Stimulated activated CD8-positive, alpha-beta memory T cell treated with anti-CD3 and anti-CD28 coated beads, Interleukin-7, amount 100 ng/mL, for 1 hour (primary cell): ENCODE measurements at places on chromosomes 12 and 14.

DNA sequence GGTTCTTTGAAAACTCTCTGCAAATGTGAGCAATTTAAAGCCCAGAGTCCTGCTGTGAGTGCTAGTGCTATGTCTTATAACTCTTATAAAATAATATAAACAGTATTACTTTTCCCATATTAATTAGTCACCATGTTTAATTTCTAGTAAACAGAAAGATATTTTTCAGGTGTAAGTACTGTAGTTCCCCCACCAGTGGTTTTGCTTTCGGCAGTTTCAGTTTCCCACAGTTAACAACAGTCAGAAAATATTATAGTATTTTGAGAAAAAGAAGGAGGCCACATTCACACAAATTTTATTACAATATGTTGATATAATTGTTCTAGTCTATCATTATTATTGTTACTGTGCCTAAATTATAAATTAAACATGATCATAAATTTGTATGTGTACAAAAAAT is 800.5 kb downstream of the LRFN5 start:
- DNase-seq = no peak

GRCh38 chr12:30546121-30546520 is 149.5 kb downstream of the IPO8 start:
- DNase-seq = no peak

DNA sequence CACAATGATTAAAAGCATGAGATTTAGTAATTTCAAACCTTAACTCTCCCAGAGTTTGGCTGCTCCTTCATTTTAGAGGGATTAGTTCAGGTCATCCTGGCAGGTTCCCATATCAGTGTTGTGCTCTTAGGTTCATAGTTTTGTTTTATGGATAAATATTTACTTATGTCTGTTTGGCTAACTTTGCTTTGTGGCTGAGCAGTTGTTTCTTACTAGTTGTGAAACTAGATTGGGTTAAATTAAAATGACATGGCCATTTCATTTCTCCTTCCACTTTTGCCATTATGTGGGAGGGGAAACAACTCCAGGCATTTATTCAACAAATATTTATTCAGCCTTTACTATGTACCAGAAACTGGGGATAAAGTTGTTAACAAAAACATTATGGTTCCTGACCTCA is 158.8 kb downstream of the TMTC3 start:
- DNase-seq = no peak

DNA sequence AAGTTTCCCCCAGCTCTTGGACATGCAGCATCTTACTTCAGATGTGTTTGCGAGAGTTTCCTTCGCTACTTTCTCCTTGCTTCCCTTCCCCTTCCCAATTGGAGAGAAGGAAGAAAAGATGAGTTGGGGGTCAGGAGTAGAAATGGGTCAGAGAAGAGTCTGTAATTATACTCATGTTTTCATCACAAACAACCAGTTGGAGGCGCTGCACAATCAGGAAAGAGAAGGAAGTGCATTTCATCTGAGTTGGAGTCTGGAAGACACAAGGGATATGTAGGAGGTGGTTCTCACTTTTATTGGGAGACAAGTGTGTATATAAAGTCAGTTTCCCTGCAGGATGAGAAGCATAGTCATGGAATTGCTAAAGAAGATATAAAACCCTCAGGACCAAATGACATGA is 31.3 kb upstream of the VSX2 start:
- DNase-seq = no peak

GRCh38 chr12:41605545-41606305 is 417.6 kb downstream of the PDZRN4 start:
- no peak for DNase-seq

DNA sequence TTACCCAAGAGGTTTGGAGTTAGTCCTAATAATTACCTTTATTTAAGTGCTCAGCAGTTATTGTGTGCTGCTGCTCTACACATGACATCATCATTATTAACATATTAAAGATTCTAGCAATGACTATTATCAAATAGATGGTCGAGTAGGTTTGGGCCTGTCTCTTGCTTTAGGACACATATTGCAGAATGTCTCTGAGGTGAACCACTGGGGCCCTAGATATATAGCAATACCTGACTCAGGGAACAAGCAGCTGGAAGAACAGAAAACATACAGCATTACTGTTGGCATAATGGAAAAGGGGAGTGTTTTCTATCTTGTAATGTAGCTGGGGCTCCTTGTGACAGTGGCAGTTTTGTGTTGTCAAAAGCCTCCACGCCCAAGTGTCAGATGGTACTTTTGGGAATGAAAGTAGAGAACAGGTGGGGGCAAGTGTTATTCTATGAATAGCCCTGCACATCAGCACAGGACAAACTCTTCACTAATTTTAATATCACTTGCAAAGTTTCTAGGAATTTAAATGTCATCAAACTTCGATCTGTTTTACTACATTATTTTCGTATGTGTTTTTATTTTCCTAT is 54.6 kb downstream of the C12orf56 start:
- no peak for DNase-seq

- no peak for DNase-seq
Observed at GRCh38 chr12:113049976-113050742, 6.4 kb upstream of the DTX1 start.

- DNase-seq = no peak
Observed at GRCh38 chr14:89237921-89238529, 179.0 kb downstream of the FOXN3 start.
